ENCODE measurements at places on chromosomes 16 and 17.

DNA sequence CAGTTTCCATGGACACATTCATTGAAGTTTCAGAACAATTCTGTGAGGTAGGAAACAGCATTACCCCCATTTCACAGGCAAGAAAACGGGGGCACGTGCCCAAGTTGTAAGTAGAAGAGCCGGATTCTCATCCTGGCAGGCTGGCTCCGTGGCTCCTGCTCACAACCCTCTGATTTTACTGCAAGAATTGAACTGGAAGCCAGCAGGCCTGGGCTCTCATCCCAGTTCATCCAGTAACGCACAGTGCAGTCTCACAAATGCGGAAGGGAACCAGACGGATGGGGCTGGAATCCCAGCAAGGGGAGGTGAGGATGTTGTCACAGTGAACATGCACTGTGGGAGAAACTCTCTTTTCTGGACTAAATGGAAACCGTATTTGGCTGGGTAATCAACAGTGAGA lies 40.7 kb upstream of the DOC2B start:
- DNase-seq, result no peak

DNA sequence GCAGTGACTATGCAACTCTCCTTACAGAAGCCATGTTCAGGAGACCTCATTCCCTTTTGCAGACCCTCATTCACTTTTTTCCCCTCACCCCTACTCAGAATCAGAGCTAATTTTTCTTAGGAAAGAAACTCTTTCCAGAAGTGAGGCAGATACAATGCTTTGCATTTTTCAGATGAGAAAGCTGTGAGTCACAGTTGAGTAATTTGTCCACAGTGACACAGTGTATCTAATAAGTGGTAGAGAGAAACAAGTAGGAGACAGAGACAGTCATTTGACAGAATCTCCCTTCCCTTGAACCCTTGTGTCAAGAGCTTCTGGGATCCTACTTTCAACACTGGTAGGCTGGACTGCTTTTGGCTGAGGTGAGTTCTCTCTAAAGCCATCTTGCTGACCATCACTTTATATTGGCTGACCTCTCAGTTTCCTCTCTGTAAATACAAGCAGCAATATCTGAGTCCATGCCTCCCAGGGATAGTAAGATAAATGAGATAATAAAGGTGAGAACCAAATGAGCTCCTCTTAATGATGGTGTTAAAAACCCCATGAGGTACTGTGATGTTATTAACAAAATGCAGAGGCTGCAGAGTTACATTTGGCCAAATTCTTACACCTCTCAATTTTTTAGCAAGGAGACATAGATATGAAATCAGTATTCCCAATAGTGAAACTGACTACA lies 130.8 kb downstream of the CA10 start:
- DNase-seq, result no peak

DNA sequence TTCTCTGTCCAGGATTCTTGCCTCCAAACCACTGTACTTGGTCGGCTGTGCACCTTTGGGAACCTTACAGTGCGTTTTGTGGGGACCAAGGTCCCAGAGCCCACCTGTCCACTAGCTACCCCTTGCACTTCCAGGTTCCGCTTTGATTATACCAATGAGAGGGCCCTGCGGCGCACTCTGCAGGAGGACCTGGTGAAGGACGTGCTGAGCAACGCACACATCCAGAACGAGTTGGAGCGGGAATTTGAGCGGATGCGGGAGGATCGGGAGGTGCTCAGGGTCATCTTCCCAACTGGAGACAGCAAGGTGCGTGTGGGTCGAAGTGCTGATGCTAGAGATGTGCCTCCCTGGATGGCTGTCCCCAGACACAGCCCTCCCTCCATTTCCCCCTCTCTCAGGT lies 18.8 kb downstream of the POLR2A start:
- DNase-seq, result no peak

DNA sequence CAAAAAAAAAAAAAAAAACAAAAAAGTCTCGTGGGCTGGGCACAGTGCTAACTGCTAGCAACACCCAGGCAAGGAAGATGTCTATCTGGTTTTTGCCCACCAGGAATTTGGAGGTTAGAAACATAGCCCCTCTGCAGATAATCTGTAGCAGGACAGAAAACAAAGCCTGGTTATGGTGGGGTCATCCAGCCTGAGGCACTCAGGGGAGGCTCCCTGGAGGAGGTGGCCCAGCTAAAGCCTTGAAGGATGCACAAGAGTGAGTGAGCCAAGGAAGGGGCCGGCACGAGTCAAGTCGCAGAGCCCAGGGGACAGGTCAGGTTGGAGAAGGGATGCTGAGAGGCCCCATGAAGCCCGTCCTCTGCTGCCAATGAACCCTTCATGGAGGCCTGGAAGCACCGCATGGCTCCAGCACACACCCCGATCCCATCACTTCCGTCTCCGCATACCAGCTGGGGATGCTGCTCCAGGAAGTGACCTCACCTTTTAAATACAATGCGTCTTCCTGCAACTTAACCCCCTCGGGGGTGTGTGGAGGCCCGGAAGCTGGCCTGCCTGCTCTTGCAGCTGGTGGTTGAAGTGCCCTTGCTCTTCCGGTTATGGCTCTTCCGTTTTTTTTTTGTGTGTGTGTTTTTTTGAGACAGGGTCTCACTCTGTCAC lies 86.5 kb downstream of the ENGASE start:
- DNase-seq, result no peak

GRCh38 chr17:76681222-76682137 lies 29.3 kb downstream of the MXRA7 start:
- DNase-seq, result peak; percentile 67

All from spinal cord (tissue), 10 donors.